ENCODE measurements at places on chromosomes 7 and 10. TPM values are rescaled to one million over a fixed set of nuclear protein-coding genes. Genes with fewer than 3 reads are reported as not detected.

DNA sequence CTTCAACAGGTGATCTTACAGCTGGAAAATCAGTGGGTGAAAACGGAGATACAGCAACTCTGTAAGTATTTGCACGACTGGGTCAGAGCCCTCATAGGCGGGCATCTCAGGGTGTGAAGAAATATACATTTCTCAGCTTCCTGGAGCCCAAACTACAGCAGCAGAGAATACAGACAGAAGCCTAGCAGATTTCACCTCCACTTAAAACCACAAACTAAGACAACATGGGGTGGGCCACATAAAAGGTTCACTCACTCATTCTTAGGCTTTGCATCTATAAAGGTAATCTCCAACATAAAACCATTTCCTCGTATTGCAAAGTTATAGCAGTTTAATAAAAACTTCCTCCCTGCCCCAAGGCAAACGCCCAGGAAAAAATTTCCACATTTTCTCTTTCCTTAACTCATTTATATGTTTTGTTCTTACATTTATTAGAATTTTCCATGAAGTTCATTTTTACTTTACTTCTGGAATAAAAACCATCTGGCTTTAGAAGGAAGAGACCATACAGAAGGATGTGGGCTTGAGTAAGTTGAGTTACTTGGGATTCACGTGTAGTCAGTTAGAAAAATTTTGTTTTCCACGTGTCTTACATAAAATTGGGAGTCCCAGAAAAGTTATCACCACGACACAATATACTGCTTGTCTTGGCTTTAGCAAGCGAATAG, 327.1 kb downstream of the FRMD4A start:
- DNase-seq = no peak

KAZALD1 gene
- total RNA-seq = 8.1 TPM

DNA sequence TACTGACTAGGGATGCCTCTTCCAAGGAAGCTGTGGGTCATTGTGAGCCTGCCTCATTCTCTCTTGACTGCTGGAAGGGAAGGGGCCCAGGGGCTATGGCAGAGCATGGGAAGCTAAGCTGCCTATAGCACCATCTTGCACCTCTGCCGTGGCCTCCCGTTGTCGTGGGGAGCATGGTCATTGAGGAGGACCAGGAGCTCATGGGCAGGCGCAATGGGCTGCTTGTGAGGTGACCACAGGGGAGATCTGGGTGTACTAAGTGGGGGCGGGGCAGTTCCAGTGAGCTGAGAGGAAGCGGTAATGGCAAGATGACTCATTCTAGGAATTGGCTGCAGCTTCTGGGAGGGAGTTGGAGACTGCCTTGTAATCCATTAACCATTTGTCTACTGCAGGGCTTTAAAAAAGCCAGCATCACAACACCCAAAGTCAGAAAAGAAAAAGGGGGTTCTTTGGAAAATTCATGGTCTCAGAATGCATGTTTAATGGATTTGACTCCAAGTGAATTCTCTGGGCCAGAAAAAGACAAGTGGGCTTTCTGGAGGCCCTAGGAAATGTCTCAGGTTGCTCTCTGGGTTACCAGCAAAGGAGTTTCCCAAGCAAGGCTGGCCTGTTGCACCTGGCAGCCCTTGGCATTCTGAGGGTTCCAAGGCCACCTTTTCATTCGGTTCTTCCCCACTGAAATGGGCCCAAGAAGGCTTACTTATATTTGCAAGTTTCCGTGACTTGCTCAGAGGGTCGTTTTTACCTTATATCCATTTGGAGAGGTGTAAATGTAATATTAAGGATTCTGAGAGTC, 3.6 kb downstream of the DUSP5 start:
- peak; percentile 94 for DNase-seq

GRCh38 chr10:34200355-34200901, 614.7 kb downstream of the PARD3 start:
- DNase-seq = no peak

SLC16A12 gene
- total RNA-seq = under 0.01 TPM
